ENCODE measurements at places on chromosomes 3 and 15.

DNA sequence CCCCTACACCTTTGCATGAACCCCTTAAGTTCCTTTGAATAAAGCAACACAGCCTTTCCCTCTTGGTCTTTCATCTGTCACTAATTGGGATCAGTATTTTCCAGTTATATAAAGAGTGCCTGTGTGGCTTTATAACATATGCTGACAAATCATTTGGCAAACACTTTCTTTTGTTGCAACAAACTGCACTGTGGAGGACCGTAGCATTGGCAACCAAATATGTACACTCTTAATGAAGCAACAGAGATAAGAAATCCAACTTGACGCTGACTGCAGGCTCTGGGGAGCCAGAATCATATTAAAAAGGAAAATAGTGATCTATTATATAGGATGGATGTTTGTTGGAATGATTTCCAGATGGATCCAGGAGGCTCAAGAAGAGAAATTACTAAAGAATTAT, 120.1 kb upstream of the PRICKLE2 start:
- DNase-seq = no peak

DNA sequence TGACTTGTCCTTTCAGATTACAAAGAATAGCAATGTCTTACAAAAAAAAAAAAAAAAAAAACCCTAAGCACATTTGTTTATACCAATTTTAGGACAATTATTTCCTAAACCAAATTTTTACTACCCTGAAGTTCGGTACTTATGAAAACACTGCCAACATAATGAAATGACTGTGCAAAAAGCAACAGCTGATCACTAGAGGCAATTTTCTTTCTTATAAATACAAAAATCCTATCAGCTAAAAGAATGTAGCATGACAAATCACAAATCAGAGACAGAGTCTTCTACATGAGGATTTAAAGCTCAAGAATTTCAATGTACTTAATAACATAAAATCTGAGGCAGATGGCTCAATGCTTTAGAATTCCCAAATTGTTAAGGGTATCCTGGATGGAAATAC, 191.8 kb downstream of the MAGI1 start:
- no peak for DNase-seq

GRCh38 chr3:42836150-42837123, 27.2 kb downstream of the ACKR2 start:
- DNase-seq = no peak

DNA sequence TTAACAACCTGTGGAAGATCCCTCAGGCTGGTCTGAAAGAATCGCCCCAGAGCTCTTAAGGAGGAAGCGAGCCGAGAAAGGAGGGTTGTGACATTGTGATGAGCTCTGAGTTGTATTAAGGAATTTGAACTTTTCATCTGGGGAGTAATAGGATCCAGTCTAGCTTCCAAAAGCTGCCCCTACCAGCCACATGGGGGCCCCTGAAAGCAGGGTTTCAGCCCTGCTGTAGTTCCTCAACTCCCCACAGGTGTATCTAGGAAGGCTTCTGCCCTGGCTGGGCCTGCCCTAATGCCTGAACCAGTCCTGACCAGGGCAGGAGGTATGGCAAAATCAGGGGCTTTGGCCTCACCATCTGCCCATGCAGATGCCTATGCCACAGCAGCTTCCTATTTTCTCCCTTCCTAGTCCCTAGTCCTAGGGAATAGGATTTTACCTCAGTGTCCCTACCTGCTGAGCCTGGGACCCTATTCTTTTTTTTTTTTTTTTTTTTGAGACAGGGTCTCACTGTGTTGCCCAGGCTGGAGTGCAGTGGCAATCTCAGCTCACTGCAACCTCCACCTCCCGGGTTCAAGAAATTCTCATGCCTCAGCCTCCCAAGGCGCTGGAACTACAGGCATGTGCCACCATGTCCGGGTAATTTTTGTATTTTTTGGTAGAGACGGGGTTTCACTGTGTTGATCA, 5.0 kb upstream of the AP3S2 start:
- DNase-seq = peak; percentile 61

DNA sequence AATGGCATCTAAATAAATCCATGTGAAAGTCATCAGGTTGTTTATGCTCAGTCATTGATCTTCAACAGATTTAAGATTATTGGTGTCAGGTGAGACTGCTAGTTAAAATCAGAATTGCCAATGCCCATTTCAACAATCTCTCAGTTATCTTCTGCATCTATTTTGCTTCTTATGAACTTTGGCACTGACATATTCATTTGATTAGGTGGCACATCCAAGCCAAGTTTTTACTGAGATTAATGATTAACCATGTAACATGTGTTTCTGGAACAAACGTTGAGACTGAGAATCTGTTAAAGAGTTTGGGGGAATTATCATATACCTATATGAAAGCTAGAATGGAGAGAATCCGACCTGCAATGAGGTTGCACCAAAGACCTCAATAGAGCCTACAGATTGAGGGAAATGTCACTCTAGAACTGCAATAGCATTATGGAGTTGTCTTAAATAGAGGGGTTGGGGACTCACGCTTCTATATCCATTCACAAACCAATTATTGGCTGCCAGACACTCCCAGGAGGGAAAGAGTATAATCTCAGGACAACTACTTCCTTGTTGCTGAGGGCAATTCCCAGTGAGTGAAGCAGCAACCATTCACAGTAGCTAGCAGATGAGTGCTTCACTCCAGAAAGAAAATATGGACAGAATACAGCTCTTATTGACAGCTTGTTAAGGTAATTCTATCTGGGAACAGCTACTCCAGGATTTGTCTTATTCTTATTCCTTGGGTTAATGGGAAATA, 891.3 kb downstream of the SQOR start:
- DNase-seq = no peak

GRCh38 chr15:95174301-95175259, 943.2 kb downstream of the MCTP2 start:
- DNase-seq = no peak

DNA sequence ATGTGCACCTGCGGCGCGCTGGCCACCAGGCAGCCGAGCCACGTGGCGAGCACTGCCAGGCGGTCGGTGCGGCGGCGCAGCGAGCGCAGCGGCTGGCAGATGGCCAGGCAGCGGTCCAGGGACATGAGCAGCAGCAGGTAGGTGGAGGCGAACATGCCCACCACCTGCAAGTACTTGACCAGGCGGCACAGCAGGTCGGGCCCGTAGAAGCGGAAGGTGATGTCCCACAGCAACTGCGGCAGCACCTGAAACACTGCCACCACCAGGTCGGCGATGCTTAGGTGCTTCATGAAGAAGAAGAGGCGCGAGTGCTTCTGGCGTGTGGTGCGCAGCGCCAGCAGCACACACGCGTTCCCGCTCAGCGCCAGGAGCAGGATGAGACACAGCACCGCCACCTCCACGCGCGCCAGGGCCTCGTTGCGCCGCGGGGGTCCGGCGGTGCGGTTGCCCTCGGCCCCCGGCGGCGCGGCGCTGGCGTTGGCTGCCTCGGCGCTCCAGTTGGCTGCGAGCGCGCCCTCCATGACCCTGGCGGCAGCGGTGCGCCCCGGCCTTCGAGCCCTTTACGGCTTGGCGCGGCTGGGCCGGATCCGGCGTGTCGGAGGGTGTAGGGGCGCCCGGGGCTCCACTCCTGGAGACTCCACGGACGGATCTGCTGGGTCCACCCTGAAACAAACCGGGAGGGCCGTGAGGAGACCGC, 1.6 kb downstream of the OXTR start:
- no peak for DNase-seq

- no peak for DNase-seq
Observed at GRCh38 chr3:185153171-185153771, 411 bp upstream of the C3orf70 start.

- no peak for DNase-seq
Observed at GRCh38 chr3:133987948-133988484, 41.7 kb downstream of the SLCO2A1 start.

DNA sequence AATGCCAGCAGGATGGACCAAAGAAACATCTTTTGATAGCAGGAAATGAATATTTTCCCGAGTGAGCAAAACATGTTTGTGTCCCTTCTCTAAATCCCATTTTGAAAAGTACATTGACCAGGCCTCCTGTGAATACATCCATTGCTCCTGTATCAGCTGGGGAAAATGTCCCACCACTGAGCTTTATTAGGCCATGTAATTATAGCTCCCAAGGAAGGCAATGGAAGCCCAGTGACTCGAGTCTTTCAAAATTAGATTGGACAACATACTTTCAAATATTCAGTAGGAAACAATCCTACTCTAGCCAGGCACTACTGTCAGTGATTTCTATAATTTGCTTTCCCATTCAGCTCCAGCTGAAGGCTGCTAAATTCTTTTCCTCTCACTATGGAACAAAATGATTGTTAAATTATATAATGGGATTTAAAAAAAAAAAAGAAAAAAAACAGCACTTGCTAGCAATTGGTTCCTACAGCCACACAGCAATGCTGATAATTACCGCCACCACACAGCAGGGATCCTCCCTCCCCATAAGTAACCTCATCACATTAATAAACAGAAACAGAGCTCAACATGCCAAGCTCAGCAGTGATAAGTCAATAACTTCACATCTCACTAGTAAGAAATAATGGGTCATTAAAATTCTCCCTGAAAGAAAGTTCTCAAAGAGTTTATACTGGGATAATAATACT, 172.4 kb upstream of the SLC2A2 start:
- no peak for DNase-seq

DNA sequence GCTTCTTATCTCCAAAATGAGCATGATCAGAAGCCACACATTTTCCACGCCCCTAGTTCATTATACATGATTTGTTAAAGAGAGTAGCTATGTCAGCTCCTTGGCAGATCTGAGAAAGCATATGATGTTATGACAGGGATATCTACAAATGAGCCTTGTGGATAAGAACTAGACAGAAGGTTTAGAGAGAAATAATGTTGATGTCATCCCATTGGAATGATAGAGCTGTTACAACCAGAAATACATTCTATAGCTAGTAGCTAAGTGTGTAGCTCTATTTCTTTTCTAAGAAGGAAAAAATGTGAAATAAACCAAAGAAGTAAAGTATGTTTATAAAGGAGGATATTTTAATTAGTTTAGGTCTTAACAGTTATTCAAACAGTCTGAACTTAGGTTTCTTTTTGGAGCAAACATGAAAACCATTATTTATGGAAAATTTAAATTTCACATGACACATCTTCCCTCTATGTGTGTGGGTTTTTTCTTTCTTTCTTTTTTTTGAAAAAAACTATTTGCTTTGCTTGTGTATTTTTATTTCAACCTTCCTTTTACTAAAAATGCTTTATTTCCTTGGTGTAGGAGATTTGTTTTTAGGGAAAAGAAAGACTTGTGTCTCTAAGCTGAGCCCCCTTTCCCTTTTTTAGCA, 167.7 kb downstream of the GHSR start:
- peak; percentile 62 for DNase-seq

GRCh38 chr3:152203652-152204051, 65.1 kb upstream of the MBNL1 start:
- DNase-seq = no peak

- no peak for DNase-seq
Observed at GRCh38 chr3:69236812-69237707, 114.7 kb upstream of the LMOD3 start.

Measured in HTR-8/SVneo (cell line).